ENCODE measurements at places on chromosomes 4 and X.

DNA sequence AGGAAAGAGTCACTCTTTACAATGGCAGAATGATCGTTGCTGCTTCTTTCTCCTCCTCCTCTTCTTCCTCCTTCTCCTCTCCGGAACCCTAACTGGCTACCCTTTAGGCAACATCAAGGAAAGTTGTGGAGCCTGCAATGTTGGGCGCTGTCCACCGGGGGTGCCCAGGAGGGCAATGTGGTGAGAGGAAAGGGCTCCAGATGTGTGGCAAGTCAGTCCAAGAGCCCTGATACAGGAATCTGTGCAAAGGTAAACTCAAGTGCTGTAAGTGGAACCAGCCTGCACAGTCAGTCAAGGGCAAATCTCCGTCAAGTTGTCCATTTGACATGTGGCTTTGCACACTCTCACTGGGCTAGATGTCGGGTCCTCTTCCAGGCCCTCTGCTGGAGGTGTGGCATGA is 2.8 kb downstream of the RTL5 start:
- DNase-seq: no peak

DNA sequence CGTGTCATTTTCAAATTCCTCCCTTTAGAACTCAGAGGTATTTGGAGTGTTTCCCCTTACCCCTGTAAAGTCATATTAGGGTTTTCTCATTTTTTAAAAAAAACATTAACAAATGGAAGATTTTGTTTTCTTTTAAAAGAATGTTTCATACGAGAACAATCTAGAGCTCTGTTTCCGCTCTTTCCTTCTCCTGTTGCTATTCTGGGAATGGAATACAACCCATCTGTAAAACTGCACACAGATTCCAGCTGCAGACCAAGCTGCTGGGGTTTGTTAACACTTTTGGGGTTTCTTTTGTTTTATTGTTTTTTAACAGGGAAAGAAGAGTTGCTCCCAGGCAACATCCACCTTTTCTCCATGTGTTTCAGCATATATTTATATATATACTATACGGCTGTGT is 61.3 kb downstream of the HCCS start:
- no peak for DNase-seq

- no peak for DNase-seq
These were observed 45.1 kb downstream of the NR3C2 start for GRCh38 chr4:148396986-148397673.

DNA sequence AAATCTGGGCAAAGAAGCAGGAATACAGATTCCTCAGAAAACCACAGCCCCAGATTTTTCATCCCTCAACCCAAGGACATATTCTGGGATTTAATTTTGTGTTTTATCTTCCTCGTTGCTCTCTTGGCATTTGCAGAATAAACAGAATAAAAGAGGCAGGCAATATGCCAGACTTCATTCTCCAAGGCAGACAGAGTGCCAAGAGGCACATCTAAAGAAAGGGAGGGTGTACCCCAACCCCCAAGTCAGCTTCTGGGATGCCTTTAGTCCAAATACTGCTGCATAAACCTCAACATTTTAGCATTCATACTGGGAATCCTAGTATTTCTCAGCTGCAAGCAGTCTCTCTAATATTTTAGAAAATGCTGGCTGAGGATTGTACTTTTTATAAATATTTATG is 629.2 kb downstream of the KLHL13 start:
- DNase-seq: no peak

DNA sequence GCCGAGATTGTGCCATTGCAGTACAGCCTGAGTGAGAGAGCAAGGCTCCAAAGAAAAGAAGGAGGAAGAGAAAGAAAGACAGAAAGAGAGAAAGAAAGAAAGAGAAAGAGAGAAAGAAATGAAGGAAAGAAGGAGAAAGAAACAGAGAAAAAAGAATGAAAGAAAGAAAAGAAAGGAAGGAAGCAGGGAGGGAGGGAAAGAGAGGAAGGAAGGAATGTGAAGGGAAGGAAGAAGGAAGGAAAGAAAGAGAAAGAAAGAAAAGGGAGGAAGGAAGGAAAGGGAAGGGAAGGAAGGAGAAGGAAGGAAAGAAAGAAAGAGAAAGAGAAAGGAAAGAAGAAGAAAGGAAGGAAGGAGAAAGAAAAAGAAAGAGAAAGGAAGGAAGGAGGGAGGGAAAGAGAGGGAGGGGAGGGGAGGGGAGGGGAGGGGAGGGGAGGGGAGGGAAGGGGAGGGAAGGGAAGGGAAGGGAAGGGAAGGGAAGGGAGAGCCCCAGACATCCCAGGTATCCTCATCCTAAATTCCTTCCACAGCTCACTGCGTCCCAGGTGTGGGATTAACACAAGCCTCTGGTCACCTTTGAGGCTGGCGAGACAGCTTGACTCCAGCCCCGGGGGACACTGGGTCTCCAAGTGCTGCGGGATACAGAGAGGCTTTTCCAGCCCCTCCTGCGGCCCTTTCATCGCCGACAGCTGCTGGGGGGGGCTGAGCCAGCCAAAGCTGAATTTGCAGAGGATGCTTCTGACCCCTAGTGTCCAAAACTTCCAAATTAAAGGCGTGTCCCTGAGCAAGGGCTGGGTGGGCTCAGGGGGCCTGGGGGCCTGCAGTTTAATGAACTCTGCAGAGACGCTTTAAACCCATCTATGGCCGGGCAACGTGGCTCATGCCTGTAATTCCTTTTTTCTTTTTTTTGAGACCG is 24.2 kb upstream of the CSF2RA start:
- no peak for DNase-seq

DNA sequence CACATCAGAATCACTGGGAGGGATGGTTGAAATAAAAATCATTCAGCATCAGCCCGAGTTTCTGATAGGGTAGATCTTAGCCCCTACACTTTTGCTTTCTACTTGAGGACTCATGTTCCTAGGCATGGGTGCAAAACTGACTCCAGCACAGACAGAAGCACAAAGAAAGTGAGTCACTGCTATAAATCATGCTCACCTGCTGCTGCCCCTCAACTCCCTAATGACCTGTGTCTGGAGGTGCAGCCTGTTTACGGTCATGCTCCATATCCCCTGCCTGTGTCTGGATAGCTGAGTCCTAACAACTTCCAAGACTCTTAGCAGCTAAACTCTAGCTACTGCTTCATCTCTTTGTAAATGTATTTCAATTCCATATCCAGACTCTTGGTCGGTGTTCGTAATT is 57.8 kb downstream of the ADGRA3 start:
- no peak for DNase-seq

GRCh38 chr4:27149541-27150212 is 289.0 kb downstream of the STIM2 start:
- DNase-seq: no peak

GRCh38 chrX:7164174-7164573 is 16.2 kb upstream of the PUDP start:
- no peak for DNase-seq

DNA sequence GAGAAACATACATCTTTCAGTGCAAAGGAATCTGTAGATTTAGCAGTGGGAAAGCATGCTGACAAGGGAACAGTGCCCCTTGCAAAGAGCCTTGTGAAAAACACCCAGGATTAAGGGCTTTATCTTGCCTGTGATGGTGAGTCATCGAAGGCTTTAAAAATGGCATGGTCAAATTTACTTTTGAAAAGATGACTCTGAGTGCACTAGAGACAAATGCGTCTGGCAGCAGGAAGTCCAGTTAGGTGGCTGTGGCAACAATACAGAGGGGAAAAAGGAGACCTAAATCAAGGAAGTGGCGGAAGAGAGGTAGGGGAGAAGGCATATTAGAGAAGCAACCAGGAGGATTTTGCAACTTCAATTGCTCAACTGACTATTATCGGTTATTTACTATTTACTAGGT is 472.6 kb upstream of the CPEB2 start:
- no peak for DNase-seq

DNA sequence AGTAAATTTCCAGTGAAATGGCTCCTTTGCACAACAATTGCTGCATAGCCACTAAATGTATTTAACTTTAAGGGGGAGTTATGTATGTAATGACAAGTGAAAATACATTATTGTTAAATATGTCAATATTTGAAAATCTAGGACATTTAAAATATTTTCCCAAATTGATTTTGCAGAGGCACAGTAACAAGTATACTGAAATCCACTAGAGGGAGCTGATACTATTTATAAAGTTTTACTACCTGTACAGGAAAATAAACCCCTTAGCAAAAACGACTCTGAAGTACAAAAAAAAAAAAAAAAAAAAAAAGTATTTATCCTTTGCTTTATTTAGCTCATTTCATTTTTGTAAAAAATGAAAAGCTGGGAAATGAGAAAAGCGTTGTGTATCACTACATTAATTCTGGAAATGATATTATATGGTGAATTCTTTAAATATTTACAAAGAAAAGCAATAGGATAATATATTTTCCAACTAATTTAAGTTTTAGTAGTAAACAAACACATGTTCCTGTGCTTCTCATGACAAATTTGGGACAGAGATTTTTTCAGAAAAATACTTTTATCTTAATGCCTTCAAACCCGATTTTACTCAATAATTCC is 727.7 kb downstream of the DMD start:
- no peak for DNase-seq

- no peak for DNase-seq
These were observed 52.2 kb downstream of the IL1RAPL1 start for GRCh38 chrX:28639451-28639850.

- DNase-seq: no peak
These were observed 85.2 kb downstream of the FHDC1 start for GRCh38 chr4:153021276-153021675.

DNA sequence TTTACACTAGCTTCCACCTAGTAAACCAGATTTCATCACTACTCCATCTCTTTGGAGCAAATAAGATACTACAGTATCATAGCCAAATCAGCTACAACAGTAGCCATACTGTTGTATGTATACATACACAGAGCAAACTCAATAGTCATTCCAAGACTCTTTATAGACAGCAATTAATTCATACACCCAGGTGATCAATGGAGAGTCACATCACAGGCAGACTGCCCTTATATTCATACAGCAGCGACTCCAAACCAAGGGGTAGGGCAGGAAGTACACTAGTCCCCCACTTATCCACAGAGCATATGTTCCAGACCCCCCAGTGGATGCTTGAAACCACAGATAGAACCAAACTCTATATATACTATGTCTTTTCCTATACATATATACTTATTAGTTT is 76.6 kb downstream of the FBXW7 start:
- DNase-seq: no peak

Data from vagina (tissue), 2 donors.